T-helper 9 cell (primary cell): ENCODE measurements at places on chromosomes 6 and 20.
A peak's percentile ranks its signal among the peaks of the same experiment; 100 is the strongest.

- peak; percentile 56 for DNase-seq
These were observed 807 bp downstream of the LKAAEAR1 start for GRCh38 chr20:64083378-64083803.

GRCh38 chr20:54219751-54220426 is 12.0 kb downstream of the PFDN4 start:
- no peak for DNase-seq

- no peak for DNase-seq
These were observed 109.4 kb upstream of the KCNG1 start for GRCh38 chr20:51132279-51132678.

GRCh38 chr6:138582573-138582972 is 83.3 kb upstream of the NHSL1 start:
- DNase-seq: no peak

DNA sequence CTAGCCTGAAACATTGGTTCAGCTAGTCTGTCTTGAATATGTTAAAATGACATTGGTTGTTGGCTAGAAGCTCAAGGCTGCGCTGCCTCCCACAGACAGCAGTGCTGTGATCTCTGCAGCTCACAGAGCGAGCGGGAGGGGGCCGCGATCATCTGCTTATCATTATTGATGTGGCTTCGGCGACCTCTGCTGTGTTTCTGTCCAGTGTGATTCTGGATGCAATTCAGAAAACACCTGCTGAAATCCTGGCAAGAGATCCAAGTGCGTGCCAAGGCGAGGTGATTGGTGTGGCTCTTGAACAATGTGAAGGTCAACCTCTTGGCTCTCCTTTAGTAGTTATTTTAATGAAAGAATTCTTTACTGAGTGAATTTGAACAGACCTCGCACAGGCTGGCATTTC is 142.3 kb upstream of the SASH1 start:
- DNase-seq: no peak

GRCh38 chr6:121093928-121094327 is 240.4 kb downstream of the TBC1D32 start:
- no peak for DNase-seq

GRCh38 chr20:57076152-57076652 is 190.2 kb downstream of the BMP7 start:
- no peak for DNase-seq

DNA sequence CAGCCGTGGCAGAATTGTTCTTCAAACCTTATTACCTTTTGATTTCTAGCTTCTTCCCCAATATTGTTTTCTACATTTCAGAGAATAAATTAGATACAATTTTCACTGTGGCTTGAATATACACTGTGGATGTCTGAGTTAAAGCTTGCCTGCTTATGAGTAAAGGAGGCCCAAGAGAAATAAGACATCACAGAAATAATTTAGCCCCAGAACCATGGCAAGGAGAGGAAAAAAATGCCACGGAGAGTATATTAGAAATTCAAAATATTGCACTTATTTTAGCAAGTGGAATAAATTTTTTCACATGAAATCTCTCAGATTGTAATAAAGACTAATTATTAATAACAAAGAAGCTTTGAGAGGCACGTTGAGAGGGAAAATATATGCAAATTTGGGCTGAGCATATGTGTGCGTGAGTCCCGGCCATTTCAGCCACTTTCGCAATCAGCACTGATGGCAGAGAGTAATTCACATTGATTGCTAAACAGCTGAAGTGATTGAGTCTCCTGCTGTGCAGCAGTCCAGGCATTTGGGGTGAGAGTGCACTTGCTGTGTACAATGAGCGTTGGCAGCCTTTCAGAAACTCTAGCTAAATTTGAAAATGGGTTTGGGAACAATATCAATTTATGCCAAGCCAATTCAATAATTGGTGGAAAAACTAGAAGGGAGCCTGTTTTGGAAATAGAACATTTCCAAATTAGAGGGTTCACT is 596.0 kb downstream of the EPM2A start:
- no peak for DNase-seq

GRCh38 chr20:61977419-61977786 is 88.3 kb downstream of the TAF4 start:
- no peak for DNase-seq

DNA sequence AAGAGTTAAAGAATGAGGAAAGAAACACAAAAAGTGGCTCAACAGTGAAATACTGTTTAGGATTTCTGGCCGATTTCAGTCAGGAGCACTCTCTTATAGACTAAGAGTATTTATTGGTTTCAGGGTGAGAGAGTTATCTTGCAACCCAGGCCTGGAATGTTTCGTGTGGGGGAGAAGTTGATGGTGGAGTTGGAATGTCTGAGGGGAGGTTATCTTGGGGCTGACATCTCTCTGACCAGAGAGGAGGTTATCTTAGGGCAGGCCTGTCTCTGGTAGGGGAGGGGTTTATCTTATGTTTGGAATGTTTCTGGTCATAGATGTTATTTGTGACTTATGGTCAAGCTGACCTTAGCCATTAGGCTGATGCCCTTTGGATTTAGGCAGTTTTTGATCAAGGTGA is 80.3 kb downstream of the HTR1B start:
- DNase-seq: no peak

DNA sequence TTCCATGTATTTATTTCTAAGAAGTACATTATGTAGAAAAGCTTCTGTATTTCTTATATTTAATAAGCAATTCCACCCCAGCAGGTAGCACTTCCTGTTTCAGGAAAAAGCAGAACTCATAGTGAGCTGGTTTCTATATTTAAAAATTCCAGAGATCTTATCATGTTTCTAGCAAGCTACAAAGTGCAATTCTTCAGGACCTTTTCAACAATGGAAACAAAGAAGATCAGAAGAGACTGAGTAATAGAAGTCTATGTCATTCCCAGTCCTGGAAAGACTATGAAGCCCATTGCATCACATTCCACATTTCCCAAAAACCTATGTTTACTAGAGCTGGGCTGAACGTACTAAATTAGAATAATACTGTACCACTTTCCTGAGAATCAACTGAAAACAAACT is 302.6 kb upstream of the NRSN1 start:
- no peak for DNase-seq

DNA sequence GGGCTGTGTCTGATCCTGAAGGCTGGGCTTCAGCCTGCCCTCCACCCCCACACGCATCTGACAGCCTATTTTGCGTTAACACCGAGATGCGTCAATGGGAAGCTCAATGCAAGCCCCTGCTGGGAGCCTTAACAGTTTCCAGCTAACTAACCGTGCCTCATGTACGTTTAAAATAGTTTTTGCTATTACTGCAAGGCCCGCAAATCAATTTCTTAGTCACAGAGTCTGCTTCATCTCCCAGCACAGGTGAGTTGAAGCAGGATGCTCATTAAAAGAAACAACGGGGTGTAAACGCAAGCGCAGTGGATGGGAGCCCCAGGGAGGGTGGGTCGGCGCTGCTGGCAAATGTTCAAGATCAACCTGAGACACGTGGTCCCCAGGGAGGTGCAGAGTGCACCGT is 142.8 kb upstream of the PHACTR3 start:
- no peak for DNase-seq

- no peak for DNase-seq
These were observed 53.9 kb downstream of the KIZ start for GRCh38 chr20:21179757-21180156.

- DNase-seq: no peak
These were observed 615.5 kb downstream of the C6orf118 start for GRCh38 chr6:164693944-164694343.

DNA sequence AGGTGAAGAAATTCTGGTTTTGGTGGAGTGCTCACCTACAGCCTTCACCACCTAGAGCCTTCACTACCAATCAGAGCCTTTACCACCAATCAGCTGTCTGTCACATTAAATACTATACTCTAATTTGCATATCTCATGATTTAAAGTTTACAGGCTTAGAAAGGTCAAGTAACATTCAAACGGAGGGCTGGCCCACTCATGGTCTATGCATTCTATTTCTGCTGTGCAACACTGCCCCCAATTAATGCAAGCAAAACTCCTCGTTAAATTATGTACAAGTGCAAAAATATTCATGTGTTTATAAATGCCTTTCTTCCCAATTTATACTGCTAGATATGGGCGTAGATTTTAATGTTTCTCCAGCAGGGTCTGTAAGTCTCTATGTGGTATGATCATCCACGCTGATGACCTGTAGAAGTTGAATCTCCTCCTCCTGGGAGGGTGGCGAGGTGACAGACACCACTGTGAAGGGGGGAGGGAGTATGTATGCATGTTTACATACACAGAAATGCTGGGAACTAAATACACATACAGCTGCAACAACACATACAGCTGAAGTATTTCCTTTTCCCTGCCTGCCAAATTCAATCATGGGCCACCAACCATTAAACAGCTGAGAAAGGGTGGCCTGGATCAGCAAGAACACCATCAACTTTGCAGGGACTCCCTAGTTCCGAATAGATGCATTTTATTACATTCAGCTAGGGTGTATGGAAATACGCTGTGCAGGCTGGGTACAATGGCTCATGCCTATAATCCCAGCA is 13.1 kb downstream of the RRAGD start:
- no peak for DNase-seq

DNA sequence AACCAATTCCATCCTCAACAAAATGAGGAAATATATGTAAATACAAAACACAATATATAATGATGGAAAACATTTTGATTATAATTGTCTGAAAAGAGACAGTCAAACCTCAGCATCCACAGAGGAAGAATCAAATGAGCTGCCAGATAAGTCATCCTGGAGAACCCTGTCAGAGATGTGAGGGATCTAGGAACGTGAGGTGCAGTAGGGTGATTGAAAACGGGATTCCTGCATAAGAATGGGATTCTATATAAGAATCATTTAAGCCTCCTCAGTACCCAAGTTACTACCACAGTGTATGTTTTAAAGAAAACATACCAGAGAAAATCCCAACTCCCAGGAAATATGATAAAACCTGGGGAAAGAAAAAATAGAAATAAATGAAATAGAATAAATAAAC is 690.5 kb downstream of the FRK start:
- no peak for DNase-seq

GRCh38 chr6:33759887-33760629 is 13.4 kb upstream of the IP6K3 start:
- DNase-seq: no peak

GRCh38 chr6:46011188-46012085 is 4.2 kb downstream of the CLIC5 start:
- DNase-seq: peak; percentile 37

DNA sequence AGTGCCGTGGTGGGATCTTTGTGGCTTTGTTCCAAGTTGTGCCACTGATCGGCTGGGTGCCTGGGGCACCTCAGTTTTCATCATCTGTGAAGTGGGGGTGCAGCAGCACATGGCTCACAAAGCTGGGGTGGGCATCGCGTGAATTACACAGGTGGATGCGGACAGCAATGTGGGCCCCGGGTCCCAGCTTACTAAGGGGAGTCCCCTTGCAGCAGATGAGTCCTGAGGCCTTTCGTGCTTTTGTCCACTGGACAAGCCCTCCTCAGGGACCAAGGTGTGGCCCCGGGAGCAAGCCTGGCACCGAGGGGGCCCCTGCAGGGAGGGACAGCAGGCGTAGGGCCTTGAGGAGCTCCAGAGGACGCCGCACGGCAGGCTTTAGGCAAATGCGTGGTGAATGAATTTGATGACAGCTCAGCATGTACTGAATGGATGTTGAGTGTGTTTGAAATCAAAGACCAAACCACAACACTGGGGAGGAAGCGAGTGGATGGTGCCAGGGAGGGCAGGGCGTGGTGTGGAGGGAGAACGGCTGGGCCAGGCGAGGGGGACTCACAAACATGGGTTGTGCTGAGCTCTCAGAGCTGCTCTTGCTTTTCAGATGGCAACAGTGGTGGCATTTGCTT is 53.2 kb downstream of the IRF4 start:
- peak; percentile 30 for DNase-seq

DNA sequence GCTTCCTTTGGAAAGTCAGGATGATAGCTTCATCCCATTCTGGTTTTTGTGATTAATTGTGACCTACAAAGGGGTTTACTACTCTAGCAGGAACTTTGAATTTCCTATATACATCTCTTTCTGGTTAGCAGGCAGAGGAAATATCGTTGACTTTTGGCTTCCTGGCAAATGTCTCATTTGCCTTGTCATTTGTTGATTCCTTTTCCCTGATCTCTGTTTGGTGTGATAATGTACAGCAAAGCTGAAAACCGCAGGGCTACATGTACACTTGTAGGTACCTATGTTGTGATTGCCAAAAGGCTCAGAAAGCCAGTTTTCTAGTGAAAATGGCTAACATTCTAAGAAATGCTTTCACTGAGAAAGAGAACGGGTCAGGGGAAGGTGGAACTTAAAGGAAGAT is 44.3 kb downstream of the TOP1 start:
- no peak for DNase-seq

- DNase-seq: no peak
These were observed at the start of gene PSORS1C1 for GRCh38 chr6:31114541-31114878. PSORS1C1 (plus strand) TSS chr6:31114800; CDS start chr6:31129633, 14,833 bp downstream.

DNA sequence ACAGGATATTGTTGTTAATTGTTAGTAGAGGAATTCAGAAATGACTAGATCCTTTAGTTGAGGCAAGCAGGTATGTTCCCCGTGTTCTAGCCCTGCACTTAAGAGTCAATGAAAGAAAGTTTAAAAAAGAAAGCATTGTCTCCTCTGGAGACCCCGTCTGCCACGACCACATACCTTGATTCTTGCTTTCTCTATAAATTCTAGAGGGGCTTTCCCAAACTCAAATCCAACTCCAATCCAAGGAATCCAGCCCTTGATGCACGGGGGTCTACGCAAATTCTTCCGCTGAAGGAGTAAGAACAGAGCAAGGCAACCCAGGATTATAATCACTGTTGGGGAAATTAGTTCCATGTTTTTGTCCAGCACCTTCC is 401 bp downstream of the CYP39A1 start:
- DNase-seq: no peak

GRCh38 chr20:2816030-2816582 is at the start of gene TMEM239:
TMEM239 (plus strand) TSS chr20:2816364; CDS start chr20:2816555, 191 bp downstream.
- no peak for DNase-seq

DNA sequence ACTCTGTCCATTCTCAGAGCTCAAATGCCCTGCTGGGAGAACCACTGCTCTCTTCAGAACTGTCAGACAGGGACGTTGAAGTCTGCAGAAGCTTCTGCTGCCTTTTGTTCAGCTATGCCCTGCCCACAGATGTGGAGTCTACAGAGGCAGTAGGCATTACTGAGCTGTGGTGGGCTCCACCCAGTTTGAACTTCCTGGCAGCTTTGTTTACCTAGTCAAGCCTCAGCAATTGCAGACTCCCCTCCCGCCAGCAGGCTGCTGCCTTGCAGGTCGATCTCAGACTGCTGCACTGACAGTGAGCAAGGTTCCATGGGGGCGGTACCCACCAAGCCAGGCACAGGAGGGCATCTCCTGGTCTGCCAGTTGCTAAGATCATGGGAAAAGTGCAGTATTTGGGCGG is 21.8 kb upstream of the UFL1 start:
- DNase-seq: peak; percentile 34

- DNase-seq: no peak
These were observed 117.5 kb upstream of the COL21A1 start for GRCh38 chr6:56364827-56365339.
